Foreskin keratinocyte (primary cell): ENCODE measurements at places on chromosomes 2 and 18. TPM values are rescaled to one million over a fixed set of nuclear protein-coding genes. Genes with fewer than 3 reads are reported as not detected.
A peak's percentile ranks its signal among the peaks of the same experiment; 100 is the strongest.

GRCh38 chr2:168190590-168191336, 56.6 kb downstream of the STK39 start:
- DNase-seq, result no peak

DNA sequence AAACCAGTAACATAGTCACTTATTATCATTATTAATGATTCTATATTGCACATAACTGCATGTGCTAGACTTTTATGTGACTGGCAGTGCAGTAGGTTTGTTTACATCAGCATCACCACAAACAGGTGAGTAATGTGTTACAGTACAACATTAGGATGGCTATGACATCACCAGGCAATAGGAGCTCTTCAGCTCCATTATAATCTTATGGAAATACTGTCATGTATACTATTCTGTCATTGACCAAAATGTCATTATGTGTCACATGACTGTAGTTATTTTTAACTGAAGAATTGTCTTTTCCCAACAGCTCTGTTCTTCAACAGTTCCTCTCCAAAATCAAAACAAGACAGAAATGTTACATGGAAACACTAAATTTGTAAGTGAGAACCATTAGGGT, 96.3 kb downstream of the C18orf54 start:
- no peak for DNase-seq

The ACMSD gene
- not detected in 2 replicates for total RNA-seq

The ABCG5 gene
- not detected in 2 replicates for total RNA-seq

- DNase-seq, result no peak
Measured at GRCh38 chr2:38131676-38132075, 55.7 kb upstream of the CYP1B1 start.

The APLF gene
- total RNA-seq, result 3.0 and 3.2 TPM in 2 replicates

DNA sequence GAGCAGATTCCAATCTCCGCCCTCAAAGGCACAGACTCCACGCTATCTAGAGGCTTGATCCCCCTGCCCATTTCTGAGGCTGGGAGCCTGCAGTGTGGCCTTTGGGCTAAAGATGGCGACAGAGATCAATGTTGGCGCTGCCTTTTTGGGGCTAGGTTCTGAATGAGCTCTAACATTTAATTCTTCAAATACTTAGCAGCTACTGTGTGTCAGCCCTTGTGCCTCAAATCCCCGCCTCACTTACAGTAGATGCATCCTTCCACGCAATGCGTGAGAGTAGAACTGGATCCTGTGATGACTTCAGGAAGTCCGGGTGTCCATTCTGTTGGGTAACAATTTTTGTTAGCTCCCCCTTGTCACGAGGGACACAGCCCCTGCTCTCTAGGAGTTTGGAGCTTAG, 12.4 kb downstream of the IL1F10 start:
- DNase-seq, result peak; percentile 30

- DNase-seq, result no peak
Measured at GRCh38 chr18:47669815-47670214, 260.6 kb downstream of the SMAD2 start.
